Upper lobe of left lung (tissue), 6 donors: ENCODE measurements at places on chromosomes 1 and 21. TPM values are rescaled to one million over a fixed set of nuclear protein-coding genes. Genes with fewer than 3 reads are reported as not detected.

TPTE gene
- total RNA-seq: not detected

DNA sequence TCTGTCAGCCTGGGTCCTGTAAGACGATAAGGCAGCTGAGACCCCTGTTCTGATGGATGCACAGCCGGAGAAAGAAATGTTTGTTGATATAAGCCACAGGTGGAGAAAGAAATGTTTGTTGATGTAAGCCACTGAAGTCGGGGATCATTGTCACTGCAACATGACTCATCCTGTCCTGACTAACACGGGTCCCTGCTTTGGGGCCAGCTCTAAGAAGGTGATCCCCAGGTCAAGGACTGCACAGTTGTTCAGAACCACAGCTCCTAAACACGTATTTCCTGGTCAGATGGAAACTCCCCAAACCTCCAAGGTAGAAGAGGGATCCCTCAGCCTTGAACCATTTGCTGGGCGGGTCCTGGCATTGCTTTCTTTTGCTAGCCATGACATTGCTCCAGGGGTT is 86.4 kb upstream of the IGSF21 start:
- no peak overlapping the region for H3K27ac ChIP-seq
- no peak for DNase-seq
- H3K36me3 ChIP-seq: no peaks in the 10 kb centered on the region
- H3K4me3 ChIP-seq: no peak overlapping the region
- no peaks in the 10 kb centered on the region for H3K4me1 ChIP-seq

GREM2 gene
- not detected for total RNA-seq

- H3K27ac ChIP-seq: no peak overlapping the region
- H3K36me3 ChIP-seq: peaks cover 48% of the 10 kb centered on the region
- H3K4me1 ChIP-seq: peaks cover 8% of the 10 kb centered on the region
- no peaks in the 10 kb centered on the region for H3K27me3 ChIP-seq
- no peak overlapping the region for H3K4me3 ChIP-seq
Observed at GRCh38 chr1:153929981-153930948, 7.5 kb upstream of the GATAD2B start.

GRCh38 chr1:230792691-230793462 is 45.7 kb downstream of the CAPN9 start:
- no peak overlapping the region for H3K27ac ChIP-seq
- H3K36me3 ChIP-seq: no peaks in the 10 kb centered on the region
- H3K4me3 ChIP-seq: no peak overlapping the region
- DNase-seq: no peak

REN gene
- total RNA-seq: 0.76 TPM

DNA sequence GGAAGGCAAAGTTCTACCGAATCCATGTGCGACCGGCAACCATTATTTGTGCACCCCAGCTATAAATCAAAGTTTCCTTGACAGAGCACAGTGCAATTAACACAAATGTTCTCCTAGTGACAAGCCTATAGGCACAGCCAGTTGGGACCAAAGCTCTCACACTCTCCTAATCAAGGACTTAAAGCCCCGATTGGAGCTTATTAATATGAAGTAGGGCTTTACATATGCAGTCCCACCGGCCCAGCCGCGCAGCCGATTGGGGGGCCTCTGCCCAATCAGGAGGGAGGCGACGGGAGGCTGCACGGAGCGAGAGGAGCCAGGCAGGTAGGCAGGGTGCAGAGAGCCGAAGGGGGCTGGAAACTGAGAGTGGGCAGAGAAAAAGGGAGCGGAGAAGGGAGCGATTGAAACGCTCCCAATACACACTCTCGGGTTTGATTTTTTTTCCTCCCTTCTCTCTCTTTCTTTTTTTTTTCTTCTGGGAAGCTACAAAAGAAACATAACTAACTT is at the start of gene ESRRG:
Gene ESRRG, minus strand, starts transcription at position 156 of the 507 bp plus-strand sequence. Its CDS starts 130 bp downstream, at position 26.
- peak; percentile 85 for DNase-seq
- H3K36me3 ChIP-seq: no peaks in the 10 kb centered on the region
- no peaks in the 10 kb centered on the region for H3K27me3 ChIP-seq
- H3K27ac ChIP-seq: no peak within 1 kb of the TSS

GRCh38 chr1:20123722-20124455 is 4.6 kb upstream of the PLA2G2D start:
- no peaks in the 10 kb centered on the region for H3K27me3 ChIP-seq
